Ovary (tissue), 10 donors: ENCODE measurements at places on chromosomes 3 and 15.

DNA sequence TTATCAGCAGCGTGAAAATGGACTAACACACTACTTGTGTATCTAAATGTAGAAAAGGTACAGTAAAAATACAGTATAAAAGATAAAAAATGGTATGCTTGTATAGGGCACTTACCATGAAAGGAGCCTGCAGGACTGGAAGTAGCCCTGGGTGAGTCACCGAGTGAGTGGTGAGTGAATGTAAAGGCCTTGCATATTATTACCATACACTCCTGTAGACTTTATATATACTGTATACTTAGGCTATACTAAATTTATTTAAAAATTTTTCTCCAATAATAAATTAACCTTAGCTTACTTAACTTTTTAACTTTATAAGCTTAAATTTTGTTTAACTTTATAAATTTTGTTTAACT, 67.2 kb upstream of the TSPAN3 start:
- DNase-seq = no peak

- no peak for DNase-seq
These were observed 8.7 kb downstream of the ARHGAP31 start for GRCh38 chr3:119302697-119303551.

- no peak for DNase-seq
These were observed 27.1 kb downstream of the GOLGB1 start for GRCh38 chr3:121722411-121722810.

DNA sequence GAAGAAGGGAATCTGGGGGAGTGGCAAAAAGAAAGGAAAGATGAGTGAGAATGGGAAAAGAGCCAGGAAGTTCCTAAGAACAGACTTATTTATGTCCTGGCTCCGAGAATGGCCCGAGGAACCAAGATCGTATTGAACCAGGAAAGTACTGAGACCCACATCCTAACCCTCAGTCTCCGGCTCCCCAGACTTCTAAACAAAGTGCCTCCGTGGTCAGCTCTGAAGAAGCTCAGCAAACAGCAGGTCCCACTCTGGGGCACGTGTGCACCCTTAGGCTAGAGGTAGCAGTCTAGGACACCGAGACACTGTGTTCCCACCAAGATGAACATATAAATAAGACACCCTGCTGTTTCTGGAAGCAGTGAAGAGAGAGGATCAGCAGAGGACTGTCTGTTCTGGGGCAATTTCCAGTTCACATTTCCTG, 307.4 kb downstream of the NTRK3 start:
- DNase-seq = no peak

GRCh38 chr15:63930034-63930433, 96.3 kb upstream of the HERC1 start:
- no peak for DNase-seq

DNA sequence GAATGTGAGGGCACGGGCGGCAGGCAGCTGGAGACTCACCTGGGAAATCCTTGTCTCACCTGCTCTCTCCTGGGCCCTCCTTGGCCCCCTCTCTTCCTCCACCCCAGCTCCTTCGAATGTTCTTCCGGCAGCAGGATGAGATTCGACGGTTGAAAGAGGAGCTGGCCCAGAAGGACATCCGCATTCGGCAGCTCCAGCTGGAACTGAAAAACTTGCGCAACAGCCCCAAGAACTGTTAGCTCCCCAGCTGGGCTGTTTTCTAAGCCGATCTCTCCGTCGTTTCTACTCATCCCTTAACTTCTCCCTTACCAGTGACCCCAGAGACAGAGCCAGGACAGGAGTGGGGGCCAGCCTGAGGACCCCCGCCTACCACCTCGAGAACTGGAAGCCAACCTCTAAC, 95.0 kb downstream of the ANP32A start:
- DNase-seq = peak; percentile 76

GRCh38 chr15:43826508-43827341, at the start of gene WDR76:
Gene WDR76 (plus strand): TSS chr15:43827002. CDS start chr15:43827033, 31 bp downstream.
- DNase-seq = peak; percentile 84

GRCh38 chr3:127483902-127484591, 106.5 kb downstream of the TPRA1 start:
- DNase-seq = peak; percentile 10

GRCh38 chr3:29348316-29348715, 67.4 kb downstream of the RBMS3 start:
- no peak for DNase-seq

DNA sequence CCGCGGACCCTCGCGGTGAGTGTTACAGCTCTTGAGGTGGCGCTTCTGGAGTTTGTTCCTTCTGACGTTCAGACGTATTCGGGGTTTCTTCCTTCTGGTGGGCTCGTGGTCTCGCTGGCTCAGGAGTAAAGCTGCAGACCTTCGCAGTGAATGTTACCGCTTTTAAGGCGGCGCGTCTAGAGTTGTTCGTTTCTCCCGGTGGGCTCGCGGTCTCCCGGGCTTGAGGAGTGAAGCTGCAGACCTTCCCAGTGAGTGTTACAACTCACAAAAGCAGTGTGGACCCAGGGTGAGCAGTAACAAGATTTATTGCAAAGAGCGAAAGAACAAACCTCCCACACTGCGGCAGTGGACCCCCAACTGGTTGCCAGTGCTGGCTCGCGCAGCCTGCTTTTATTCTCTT, 177.1 kb downstream of the UACA start:
- no peak for DNase-seq

GRCh38 chr3:168260859-168261258, 165.1 kb upstream of the GOLIM4 start:
- DNase-seq = no peak

GRCh38 chr3:153442799-153443487, 280.9 kb downstream of the RAP2B start:
- no peak for DNase-seq

GRCh38 chr3:150062492-150062891, 91.8 kb upstream of the PFN2 start:
- DNase-seq = no peak

DNA sequence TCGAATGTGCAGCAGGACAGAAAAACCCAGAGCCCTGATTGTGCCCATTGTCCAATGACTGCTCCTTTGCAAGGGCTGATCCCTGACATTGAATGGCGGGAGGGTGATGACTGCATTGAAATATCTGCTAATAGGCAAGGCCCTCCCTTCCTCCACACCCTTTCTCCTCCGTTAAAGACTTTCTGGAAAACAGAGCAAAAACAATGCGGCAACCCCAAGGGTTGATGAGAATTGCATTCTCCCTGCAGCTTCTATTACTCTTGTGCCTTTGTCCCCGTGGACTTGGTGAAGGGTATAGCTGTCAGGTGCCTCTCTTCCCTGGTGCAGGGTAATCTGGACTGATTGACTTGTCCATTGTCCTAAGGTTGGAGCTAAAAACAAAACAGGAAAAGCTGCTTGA, 71.8 kb downstream of the THSD4 start:
- DNase-seq = no peak

- DNase-seq = no peak
These were observed 58.8 kb upstream of the XCR1 start for GRCh38 chr3:46086083-46086437.

- DNase-seq = no peak
These were observed 93.6 kb downstream of the APBA2 start for GRCh38 chr15:28979208-28979841.

DNA sequence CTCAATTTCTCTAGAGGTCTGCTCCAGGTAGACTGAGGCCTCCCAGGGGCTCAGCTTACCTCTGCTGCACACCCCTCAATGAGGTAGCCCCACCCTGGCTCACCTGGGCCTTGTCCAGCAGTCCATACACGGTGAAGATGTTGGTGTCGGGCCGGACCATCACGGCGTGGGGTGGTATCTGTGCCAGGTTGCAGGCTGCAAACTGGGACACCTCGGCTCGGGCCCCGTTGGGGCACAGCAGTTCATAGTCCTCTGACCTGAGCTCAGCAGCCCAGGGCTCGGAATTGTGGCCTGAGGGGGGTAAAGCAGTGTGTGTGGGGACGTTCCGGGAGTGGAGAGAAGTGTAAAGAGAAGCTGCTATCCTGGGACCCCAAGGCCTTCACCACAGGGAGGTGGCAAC, 23.2 kb downstream of the MELTF start:
- DNase-seq = no peak

DNA sequence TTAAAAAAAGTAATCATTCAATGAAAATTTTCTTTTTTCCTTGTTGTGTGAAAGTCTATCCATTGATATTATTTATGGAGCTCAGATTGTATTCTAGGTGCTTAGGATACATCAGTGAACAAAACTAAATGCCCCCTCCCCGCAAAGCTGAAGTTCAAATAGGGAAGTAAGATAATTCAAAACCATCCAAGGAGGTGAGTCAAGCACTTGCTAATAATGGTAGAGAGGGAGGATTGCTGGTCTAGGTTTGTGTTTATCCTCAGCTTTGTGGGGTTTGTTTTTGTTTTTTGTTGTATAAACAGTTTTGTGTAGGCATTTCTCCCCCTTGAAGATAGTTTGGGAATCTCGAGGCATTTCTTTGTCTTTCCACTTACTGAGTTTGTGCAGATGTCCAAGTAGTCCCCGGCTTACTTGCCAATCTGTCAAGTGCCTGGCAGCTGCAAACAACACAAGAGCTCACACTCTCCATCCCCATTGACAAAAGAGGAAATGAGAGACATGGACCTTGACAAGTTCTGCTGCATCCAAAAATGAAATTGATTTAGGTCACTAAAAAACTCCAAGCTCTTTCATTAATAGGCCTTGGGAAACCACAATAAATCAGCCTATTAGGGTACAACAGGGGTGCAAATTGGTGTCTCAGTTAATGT, 575.8 kb upstream of the TBL1XR1 start:
- no peak for DNase-seq

- no peak for DNase-seq
These were observed 491.1 kb upstream of the NR2F2 start for GRCh38 chr15:95839367-95839782.

GRCh38 chr3:43104660-43105595, 951 bp downstream of the POMGNT2 start:
- no peak for DNase-seq

DNA sequence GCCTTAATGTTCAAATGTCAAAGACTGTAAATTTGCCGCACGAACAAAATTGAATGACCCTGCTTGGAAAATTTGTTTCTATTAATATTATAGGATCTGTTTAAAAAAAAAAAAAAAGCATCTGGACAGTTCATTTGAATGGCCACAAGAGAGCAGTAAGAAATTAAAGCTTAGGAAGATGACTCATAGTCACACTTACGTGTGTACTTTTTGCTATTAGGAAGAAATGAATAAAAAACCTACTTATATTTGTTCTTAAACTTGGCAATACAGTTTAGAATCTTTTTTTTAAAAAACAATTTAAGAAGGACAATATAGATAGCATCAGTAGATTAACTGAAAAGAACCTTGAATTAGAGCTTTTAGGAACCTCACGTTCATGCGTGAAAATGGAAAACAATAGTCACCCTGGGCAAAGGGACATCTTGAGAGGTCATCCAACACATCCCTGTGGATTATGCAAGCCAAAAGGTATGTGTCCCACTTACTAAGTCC, 621.8 kb downstream of the MECOM start:
- no peak for DNase-seq

- DNase-seq = peak; percentile 20
These were observed 140.2 kb downstream of the TPRA1 start for GRCh38 chr3:127450331-127450730.

DNA sequence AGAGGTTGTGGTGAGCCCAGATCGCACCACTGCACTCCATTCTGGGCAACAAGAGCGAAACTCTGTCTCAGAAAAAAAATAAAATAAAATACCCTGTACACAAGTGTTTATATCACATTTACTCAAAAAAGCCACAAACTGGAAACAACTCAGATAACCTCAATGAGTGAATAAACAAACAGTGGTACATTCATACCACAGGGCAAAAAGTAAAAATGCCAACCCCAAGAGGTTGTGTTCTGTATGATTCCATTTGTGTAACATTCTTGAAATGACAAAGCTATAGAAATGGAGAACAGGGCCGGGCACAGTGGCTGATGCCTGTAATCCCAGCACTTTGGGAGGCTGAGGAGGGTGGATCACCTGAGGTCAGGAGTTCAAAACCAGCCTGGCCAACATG, 12.9 kb downstream of the EDC3 start:
- DNase-seq = no peak

DNA sequence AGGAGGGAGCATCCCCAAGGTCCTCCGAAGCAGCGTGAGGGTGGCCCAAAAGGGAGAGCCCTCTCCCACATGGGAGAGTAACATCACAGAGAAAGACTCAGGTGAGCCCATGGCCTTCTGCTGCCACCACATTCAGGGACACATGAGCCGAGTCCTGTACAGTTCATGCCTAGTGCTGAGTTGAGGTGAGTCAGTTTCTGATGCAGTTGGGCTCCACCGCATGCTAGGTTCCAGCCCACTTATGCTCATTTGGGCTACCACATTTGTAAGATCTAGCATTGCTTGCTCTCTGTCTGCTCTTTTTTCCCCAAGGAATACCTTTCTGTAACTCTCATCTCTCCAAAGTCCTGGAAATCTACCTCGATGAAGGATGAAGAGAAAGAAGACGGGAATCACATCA, 77.1 kb downstream of the SETD5 start:
- DNase-seq = no peak

DNA sequence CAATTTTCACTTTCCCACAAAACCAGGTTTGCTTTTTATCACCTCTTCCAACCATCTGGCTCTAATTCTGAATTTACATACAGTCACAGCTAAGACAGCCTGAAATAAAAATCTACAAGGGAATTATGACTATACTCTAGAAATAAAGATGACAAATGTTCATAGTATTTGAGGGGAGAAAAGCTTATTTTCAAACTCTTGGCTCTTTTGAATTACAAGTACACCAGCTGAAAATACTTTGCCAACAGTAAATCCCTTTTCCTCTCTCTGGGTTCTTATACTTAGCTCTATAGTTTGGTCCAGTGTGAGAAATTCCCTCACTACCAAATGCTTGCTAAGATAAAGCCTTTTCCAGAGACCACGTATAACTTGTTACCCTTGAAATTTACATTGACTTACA, 1037.9 kb downstream of the ROBO1 start:
- DNase-seq = no peak

GRCh38 chr3:194861375-194861774, 175.7 kb downstream of the FAM43A start:
- DNase-seq = no peak

- no peak for DNase-seq
These were observed 16.3 kb downstream of the CCDC13 start for GRCh38 chr3:42756681-42757213.

GRCh38 chr3:37183375-37183831, 9.0 kb upstream of the LRRFIP2 start:
- no peak for DNase-seq

DNA sequence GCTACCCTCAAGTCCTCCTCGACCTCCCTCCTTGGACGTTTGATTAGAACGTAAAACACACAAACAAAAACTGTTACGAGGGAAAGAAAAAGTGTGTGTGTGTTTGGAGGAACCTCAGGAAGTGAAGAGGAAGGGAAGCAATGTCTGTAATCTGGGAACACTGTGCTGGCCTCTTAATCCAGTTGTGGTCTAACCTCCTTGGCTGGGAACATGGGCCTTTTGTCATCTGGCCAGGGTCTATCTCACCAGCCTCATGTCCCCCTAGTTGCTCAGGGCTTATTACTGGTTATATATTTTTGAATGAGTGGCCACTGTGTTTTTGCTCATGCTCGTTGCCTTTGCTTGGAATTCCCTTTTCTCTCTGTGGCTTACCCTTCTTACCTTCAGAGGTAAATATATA, 89.0 kb upstream of the RASGRF1 start:
- no peak for DNase-seq
